BE2C (cell line): ENCODE measurements at places on chromosomes 1 and 21.

- no peak for DNase-seq
These were observed 14.9 kb upstream of the CD247 start for GRCh38 chr1:167532964-167533824.

DNA sequence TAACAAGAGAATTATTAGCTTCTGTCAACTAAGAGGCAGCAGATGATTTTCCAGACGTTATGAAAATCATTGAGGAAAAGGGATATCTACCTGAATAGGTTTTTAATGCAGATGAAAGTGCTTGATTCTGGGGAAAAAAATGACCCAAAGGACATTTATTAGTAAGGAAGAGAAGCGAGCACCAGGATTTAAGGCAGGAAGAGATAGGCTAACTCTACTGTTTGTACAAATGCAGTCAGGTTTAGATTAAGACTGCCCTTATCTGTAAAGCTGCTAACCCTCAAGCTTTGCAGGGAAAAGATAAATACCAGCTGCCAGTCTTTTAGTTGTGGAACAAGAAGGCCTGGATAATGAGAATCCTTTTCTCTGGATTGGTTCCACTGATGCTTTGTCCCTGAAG is 33.0 kb upstream of the LRIG2 start:
- DNase-seq: peak; percentile 16

DNA sequence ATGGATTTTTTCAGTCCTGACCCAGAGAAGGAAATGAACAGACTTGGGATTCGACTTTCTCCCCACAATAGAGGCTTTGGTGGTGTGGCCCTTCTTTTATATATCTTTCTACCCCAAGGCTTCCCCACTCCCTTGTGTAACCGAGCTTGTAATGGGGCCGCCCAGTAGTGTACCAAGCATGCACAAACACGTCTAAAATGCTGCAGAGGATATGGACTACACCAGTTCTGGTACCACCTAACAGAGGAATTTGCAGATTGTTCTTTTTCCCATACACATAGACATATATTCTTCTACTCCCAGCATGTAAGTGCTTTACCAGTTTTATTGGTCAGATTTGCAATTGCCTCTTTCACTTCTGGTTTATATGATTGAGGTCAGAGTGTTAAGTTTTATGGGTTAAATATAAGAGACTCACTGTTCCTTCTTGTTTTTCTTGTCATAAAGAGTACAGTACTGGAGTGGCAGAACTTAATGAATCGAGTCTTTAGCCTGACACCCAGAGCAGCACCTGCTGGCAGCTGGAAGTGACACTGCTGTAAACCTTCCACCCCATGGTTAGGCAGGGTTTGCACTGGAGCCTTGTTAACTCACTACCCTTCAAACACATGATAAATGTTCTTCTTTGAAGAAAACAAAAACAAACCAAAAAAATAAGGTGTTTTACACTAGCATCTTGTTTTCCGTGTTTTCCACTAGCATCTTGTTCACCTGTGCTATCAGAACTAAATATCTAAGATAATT is 198.6 kb downstream of the PTPRC start:
- DNase-seq: no peak

DNA sequence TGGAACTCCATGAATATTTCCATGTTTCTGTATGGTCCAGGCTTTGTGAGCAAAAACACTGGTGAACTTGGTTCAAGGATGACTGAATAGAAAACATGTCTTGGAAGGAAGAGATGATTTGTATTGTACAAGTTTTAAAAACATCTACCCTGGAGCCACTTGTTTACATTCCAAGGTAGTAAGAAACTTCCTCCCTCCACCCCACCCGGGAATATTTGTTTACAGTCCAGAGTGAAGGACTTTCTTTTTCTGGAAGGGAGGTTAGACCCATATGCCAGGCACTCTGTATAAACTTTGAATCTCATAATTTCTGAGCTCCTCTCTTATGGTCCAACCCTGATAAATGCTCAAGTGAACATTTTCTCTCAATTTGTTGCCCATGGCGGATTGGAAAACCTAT is 323.3 kb upstream of the LYPLAL1 start:
- DNase-seq: no peak

- no peak for DNase-seq
These were observed 46.5 kb downstream of the COQ8A start for GRCh38 chr1:226986496-226987178.

GRCh38 chr21:39221282-39221996 is 38.2 kb upstream of the PSMG1 start:
- DNase-seq: no peak

DNA sequence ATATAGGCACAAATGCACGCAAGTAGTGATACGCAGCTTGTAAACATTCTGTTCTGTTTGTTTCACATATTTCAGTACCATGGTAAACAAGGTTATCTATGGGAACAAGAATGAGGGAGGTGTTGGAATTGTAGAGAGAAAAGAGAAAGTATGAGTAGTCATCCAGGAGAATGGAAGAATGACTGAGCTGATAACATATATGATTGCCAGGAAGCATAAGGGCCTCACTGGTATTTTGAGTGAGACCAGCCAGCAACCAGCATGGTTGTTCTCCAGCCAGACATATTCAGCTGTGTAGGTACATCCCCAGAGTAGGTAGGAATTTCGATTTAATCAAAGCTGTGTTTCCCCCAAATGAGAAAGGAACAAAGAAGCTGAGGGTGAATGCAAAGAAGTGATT is 58.9 kb upstream of the ARTN start:
- no peak for DNase-seq

GRCh38 chr1:208129487-208129886 is 114.7 kb downstream of the PLXNA2 start:
- DNase-seq: no peak

GRCh38 chr1:107451715-107452114 is 310.9 kb downstream of the NTNG1 start:
- DNase-seq: no peak

DNA sequence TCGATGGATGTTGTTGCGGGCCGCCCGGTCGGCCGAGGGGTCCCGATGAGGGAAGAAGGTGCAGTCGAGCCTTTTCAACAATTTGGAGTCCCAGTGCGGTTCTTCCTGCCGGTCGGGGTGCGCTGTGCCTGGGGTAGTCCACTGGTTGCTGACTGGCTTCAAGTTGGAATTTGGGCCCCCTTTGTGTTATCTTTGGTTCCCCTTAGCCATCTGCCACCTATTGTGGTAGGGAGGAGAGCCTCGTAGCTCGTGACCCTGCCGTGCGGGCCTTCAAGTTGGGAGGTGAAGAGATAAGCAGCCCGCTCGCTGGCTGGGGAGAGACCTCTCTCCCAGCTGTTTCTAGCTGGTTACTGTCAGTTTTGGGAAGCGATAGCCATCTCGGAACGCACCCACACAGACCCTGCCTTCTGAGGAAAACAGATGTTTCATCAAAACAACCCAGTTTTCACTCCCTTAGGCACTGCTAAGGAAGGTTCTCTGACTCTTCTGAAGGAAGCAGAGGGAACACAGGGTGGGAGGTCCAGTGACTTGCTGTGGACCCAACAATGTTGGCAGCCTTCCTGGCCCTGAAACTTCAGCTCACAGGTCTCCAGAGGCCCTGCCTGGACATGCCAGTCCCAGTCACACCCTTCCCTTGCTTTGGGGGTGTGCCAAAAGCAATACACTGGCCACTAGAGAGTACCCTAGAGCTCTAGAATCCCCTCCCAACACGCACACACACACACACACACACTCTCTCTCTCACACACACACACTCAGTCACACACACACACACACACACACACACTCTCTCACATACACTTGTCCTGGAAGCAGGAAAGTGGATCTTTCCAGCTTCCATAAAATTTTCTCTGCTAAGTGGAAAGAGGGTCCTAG is 1.0 kb downstream of the BTG2 start:
- peak; percentile 77 for DNase-seq

DNA sequence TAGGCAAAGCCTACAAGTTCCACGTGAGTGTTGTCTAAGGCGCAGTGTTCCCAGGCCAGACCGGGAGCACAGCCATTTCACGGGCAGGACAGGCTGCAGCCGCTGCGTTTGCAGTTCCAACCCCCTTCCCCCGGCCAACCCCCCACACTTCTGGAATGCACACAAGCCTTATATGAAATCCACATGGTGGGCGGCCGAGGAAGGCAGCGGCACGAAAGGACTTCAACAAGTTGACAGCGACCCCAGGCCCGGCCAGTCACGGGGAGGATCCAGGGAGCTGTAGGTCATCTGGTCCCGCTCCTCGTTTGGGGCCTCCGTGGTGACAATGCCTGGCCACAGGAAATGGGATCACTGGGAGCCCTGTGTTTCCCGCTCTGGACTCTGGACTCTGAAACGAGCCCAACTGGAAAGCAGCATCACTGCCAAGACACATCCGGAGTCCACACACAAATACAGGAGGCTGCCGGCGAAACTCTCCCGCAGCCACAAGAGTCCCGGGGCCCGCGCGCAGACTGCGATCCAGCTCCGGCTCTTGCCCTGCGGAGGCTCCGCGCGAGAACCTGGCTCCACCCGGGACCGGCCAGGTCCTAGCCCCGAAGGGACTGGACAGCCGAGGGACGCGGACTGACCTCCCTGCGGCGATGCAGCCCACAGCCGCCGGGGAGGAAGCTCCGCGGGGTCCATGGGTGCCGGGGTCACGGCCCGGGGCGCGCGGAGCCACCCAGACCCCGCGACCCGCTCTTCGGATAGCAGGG is 794 bp downstream of the NID1 start:
- no peak for DNase-seq

DNA sequence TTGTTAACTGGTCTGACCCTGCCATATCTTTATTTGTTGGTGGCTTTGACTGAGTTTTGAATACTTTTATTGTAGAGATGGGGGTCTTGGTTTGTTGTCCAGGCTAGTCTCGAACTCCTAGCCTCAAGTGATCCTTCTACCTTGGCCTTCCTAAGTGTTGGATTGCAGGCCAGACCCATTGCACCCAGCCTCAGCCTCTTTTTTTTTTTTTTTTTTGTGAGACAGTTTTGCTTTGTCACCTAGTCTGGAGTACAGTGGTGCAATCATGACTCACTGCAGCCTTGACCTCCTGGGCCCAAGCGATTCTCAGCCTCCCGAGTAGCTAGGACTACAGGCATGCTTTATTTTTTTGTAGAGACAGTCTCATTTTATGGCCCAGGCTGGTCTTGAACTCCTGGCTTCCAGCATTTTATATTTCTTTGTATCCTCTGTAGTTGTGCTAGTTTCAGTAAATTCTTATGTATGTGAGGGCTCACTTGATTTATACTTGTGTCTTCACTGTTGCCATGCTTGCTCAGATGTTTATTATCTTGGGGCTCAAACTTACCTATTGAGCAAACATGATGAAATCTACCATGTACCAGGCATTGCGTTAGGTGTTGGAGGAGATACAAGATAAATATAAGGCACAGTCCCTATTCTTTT is 24.1 kb downstream of the THRAP3 start:
- DNase-seq: no peak

GRCh38 chr1:83829106-83829505 is 169.8 kb downstream of the TTLL7 start:
- DNase-seq: no peak
